Brain (organoid and tissue), 16 donors: ENCODE measurements at places on chromosomes 7 and 10.
A peak's percentile ranks its signal among the peaks of the same experiment; 100 is the strongest.

DNA sequence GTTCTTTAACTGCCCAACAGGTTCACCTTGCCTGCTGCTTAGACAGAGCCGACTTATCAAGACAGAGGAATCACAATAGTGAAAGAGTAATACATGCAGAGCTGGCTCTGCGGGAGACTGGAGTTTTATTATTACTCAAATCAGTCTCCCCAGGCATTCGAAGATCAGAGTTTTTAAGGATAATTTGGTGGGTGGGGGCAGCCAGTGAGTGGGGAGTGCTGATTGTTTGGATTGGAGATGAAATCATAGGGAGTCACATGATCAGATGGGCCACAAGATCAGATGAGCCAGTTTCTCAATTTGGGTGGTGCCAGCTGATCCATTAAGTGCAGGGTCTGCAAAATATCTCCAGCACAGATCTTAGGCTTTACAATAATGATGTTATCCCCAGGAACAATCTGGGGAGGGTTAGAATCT, 131.3 kb downstream of the AKR1D1 start:
- DNase-seq, result no peak

DNA sequence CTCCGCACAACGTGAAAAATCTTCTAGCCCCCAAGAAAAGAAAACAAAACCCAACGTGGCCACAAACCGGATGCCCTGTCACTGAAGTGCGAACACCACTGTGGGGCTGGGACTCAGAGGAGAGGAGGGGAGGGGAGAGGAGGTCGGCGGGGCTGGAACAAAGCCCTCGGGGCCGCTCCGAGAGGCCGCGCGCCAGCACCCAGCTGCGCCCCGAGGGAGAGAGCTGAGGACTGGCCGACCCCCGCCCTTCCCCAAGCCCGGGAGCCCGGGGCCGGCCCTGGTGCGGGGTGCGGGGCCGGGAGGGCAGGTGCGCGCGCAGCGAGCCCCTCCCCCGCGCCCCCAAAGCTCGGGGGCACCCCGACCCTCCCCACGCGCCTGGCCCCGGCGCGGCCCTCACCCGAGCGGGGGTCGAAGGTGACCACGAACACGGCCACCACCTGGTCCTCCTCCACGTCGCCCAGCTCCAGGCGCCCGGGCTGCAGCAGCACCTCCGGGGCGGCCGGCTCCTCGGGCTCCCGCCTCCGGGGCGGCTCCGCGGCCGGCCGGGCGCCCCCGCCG, 398 bp downstream of the DENND11 start:
- DNase-seq, result peak; percentile 56

- DNase-seq, result no peak
Observed at GRCh38 chr7:69717221-69717620, 118.9 kb downstream of the AUTS2 start.

GRCh38 chr7:14071045-14071444, 81.6 kb upstream of the ETV1 start:
- DNase-seq, result no peak

DNA sequence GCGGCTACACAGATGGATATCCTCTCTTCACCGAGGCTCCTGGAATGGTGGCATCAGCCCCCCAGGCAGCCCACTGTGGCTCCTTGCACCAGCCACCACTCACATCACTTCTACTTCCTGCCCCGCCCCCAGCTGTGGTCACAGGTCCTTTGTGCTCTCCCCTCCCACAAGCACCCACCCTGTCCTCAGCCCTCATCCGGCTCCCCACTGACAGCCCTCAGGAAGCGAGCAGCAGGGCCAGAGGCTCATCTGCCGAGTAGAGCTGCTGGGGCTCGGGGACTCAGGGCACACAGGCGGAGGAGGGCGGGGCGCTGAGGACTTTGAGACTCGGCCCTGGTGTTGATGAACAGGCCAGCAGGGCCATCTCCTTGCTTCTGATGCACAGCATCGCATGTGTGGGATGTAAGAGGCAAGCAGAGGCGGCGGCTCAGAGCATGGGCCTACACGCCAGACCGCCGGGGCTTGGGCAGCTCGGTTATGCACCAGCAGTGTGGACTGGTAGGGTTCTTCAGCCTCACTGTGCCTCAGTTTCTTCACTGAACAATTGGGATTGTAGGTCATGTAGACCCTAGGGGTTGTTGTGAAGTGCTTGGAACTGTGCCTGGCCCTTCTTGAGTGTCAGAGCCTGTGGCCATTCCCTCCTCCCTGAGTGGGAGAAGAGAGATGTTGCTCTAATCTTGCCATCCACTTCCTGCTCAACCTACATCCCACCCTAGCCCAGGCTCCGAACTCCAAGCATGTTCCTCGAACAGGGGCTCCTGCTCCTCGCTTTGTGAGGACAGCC, at the start of gene PRF1:
Gene PRF1 (minus strand): TSS at position 77 of the 784 bp plus-strand sequence. CDS start 1,839 bp downstream, outside the sequence.
- DNase-seq, result no peak

- no peak for DNase-seq
Observed at GRCh38 chr10:14812271-14812670, 25.6 kb downstream of the CDNF start.

DNA sequence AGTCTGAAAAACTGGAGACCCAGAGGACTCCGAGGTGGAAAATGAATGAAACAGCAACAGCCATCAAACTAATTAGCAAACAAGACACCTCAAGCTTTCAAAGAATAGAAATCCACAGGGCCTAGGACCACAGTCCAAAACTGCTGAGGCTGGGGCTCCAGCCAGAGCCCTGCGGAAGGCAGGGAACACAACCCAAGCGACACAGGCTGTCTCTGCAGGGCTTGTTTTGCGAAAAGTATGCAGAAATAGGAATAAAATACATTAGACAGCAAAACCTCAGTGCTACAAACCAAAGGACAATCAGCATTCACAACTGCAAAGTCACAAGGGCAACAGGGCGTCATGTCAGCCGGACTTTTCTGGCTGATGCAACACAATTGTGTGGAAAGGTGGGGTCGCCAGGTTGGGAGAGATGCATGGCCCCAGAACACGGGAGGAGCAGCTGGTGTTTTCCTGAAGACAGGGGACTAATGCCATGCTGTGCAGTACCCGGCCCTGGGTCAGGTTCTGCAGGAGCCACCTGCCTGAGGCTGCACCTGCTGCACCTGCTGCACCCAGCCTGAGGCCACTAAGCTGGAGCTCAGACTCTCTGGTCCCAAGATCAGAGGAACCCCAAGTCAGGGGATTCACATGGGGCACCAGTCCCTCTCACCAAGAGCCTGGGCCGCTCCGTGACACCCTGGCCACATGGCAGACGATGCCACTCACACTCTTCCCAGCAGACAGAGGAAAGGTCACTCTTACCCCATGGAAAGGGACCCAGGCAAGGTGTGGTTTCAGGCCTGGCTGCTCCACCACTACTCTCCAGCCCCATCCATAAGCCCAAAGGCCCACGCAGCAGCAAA, 74.2 kb downstream of the MAD1L1 start:
- no peak for DNase-seq

- no peak for DNase-seq
Observed at GRCh38 chr10:132413226-132414205, 16.5 kb downstream of the PWWP2B start.

DNA sequence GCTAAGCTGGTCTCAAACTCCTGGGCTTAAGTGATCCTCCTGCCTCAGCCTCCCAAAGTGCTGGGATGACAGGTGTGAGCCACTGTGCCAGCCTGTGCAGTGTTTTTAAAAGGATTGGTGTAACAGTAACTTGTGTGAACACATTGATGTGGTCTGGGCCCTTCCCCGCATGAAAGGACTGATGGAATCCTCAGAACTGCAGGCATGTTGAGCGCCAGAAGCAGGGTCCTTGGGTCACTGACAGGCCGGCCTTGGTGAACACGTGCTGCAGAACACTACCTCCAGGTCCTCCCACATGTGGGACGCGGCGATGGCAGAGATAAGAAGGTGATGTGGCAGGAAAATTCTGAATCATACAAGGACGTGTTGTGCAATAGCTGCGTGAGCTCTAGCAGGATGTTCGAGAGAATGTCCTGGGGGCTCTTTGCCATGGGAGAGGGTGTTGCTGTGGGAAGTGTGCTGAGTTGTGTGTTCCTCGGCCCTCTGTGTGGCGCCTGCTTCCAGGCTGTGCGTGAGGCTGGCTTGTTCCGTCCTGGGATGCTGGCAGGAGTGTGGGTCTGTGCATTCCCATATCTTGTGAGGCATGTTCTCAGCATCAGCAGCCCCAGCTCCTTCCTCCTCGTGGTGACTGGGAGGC, 68.2 kb downstream of the DNAJB6 start:
- DNase-seq, result no peak
